Psoas muscle (tissue), 8 donors: ENCODE measurements at places on chromosomes 7 and 10. TPM values are rescaled to one million over a fixed set of nuclear protein-coding genes. Genes with fewer than 3 reads are reported as not detected.
A peak's percentile ranks its signal among the peaks of the same experiment; 100 is the strongest.

Gene EGFR
- total RNA-seq: 17.7 TPM

Gene PIP
- not detected for total RNA-seq

Gene AGK
- 9.0 TPM for total RNA-seq

Gene ACBD7
- total RNA-seq: not detected

Gene NODAL
- not detected for total RNA-seq

Gene NUPR2
- total RNA-seq: not detected

Gene GIMAP6
- 16.5 TPM for total RNA-seq

Gene GPAM
- 12.3 TPM for total RNA-seq

Gene ARMC3
- not detected for total RNA-seq

- no peaks in the 10 kb centered on the region for H3K36me3 ChIP-seq
- H3K27ac ChIP-seq: no peak overlapping the region
- DNase-seq: no peak
- H3K4me3 ChIP-seq: no peak overlapping the region
These were observed 53.9 kb downstream of the SYPL1 start for GRCh38 chr7:106057962-106058927.

DNA sequence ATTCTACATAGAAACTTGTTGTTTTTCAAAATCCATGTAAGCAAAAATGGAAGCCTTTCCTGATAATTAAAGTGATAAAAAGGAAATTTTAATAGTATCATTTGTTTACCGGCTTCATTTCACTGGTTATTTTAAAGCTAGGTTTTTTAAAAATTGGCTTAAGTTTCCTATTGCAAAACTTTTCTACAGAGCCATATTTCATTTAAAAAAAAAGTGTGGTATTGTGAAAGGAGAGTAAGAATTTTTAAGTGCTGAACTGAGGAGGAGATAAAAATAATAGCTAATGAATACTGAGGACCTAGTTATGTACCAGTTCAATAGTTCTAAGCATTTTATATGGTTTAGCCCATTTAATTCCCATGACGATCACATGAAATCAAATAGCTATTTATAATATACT, 172.2 kb upstream of the COL1A2 start:
- no peaks in the 10 kb centered on the region for H3K4me1 ChIP-seq
- no peak overlapping the region for H3K4me3 ChIP-seq
- H3K27ac ChIP-seq: no peak overlapping the region
- DNase-seq: no peak
- H3K36me3 ChIP-seq: no peaks in the 10 kb centered on the region
- no peaks in the 10 kb centered on the region for H3K27me3 ChIP-seq

- H3K36me3 ChIP-seq: no peaks in the 10 kb centered on the region
- H3K4me3 ChIP-seq: no peak overlapping the region
- no peaks in the 10 kb centered on the region for H3K4me1 ChIP-seq
These were observed 12.6 kb upstream of the AOAH start for GRCh38 chr7:36736899-36737211.

- peaks cover 4% of the 10 kb centered on the region for H3K36me3 ChIP-seq
- no peak overlapping the region for H3K4me3 ChIP-seq
- H3K27me3 ChIP-seq: peaks cover under 1% of the 10 kb centered on the region
- no peak overlapping the region for H3K27ac ChIP-seq
- H3K4me1 ChIP-seq: peaks cover 16% of the 10 kb centered on the region
- DNase-seq: no peak
These were observed 2.6 kb upstream of the COX19 start for GRCh38 chr7:978049-978346.

DNA sequence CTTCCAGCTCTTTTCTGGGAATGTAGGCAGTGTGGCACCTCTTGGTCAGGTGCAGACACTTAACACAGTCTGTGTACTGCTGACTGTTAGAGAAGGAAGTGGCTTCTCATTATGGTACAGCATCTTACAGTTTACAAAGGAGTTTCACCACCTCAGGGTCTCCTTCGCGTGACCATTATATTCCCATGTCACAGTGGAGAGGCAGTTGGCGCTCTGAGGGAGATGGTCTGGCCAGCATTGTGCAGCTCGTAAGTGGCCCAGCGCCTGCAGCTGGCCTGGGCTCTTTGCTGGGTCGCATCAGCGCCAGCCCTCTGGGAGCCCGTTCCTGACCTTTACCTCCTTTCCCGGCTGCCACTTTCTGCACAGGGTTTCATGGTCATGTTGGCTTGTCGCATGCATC, 15.4 kb downstream of the TSPAN15 start:
- H3K27me3 ChIP-seq: no peaks in the 10 kb centered on the region
- peak overlapping the region; percentile 87 for H3K27ac ChIP-seq
- no peak for DNase-seq

DNA sequence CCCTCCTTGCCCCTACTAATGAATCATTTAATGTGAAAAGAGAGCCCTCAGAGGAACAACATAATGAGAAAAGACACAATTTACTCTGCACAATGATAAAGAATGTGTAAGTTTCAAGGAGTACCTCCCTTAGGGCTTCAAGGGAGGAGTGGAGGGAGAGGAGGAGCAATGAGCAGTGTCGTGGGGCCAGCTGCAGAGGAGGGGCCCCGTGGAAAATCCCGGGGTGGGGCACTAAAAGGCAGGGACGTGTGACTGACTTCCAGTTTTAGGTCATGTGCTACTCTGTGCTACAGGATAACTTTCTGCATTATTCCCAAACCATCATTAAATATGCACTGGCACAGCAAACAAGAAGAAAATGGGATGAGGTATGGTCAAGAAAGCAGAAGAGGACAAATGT, 108.1 kb downstream of the ANLN start:
- no peak for DNase-seq
- no peak overlapping the region for H3K27ac ChIP-seq
